A549 treated with Hydrocortisone at 1 μM for 4 hours (cell line): ENCODE measurements at places on chromosomes 2 and 18. TPM values are rescaled to one million over a fixed set of nuclear protein-coding genes. Genes with fewer than 3 reads are reported as not detected.

The NPHP1 gene
- 5.9 to 8.1 TPM (median 7.0 TPM) in 5 replicates for total RNA-seq

The PROKR1 gene
- total RNA-seq, result not detected in 5 replicates

The CHCHD5 gene
- 57.5 to 65.1 TPM (median 59.7 TPM) in 5 replicates for total RNA-seq

The TUBB8B gene
- total RNA-seq, result not detected in 5 replicates

The FHOD3 gene
- total RNA-seq, result 1.9 to 3.4 TPM (median 2.8 TPM) in 5 replicates

The SCN7A gene
- total RNA-seq, result not detected in 5 replicates

The CTAGE1 gene
- not detected in 5 replicates for total RNA-seq

The POTEJ gene
- not detected in 5 replicates for total RNA-seq

The COL3A1 gene
- 0.09 to 0.21 TPM (median 0.20 TPM) in 5 replicates for total RNA-seq

The MAB21L4 gene
- total RNA-seq, result 0.12 to 0.54 TPM (median 0.24 TPM) in 4 of 5 replicates, not detected in the other

The NMUR1 gene
- not detected in 5 replicates for total RNA-seq

The AMER3 gene
- not detected in 5 replicates for total RNA-seq

The ADD2 gene
- 18.8 to 28.6 TPM (median 25.3 TPM) in 5 replicates for total RNA-seq

The TTR gene
- 0.25 to 0.43 TPM (median 0.30 TPM) in 4 of 5 replicates, not detected in the other for total RNA-seq

The RUFY4 gene
- total RNA-seq, result 0.09 TPM in 1 of 5 replicates, not detected in the others

The CD207 gene
- not detected in 5 replicates for total RNA-seq

The KRTCAP3 gene
- 0.45 to 1.2 TPM (median 0.62 TPM) in 5 replicates for total RNA-seq

The UGT1A6 gene
- 0.47 to 1.5 TPM (median 1.1 TPM) in 5 replicates for total RNA-seq

The TRIM43 gene
- total RNA-seq, result 0.07 to 0.15 TPM (median 0.08 TPM) in 3 of 5 replicates, not detected in the others

The OXER1 gene
- not detected in 5 replicates for total RNA-seq

The SOX11 gene
- total RNA-seq, result not detected in 5 replicates

The LYPD6B gene
- 0.10 TPM in 1 of 5 replicates, not detected in the others for total RNA-seq

The CYTIP gene
- total RNA-seq, result 0.09 to 0.22 TPM (median 0.20 TPM) in 3 of 5 replicates, not detected in the others

The FOXI3 gene
- total RNA-seq, result 0.05 to 0.09 TPM (median 0.05 TPM) in 4 of 5 replicates, not detected in the other

The RGPD4 gene
- total RNA-seq, result 0.03 to 0.07 TPM (median 0.05 TPM) in 4 of 5 replicates, not detected in the other

The CNRIP1 gene
- 1.7 to 2.1 TPM (median 1.8 TPM) in 5 replicates for total RNA-seq

The FBLN7 gene
- total RNA-seq, result 0.44 to 0.66 TPM (median 0.56 TPM) in 5 replicates

The ROCK2 gene
- total RNA-seq, result 18.8 to 33.9 TPM (median 24.8 TPM) in 5 replicates

The CDKL4 gene
- not detected in 5 replicates for total RNA-seq
